Activated CD4-positive, alpha-beta T cell treated with anti-CD3 and anti-CD28 coated beads, Interleukin-2, amount 50 U/mL, for 48 hours (primary cell): ENCODE measurements at places on chromosomes 2 and 18.

DNA sequence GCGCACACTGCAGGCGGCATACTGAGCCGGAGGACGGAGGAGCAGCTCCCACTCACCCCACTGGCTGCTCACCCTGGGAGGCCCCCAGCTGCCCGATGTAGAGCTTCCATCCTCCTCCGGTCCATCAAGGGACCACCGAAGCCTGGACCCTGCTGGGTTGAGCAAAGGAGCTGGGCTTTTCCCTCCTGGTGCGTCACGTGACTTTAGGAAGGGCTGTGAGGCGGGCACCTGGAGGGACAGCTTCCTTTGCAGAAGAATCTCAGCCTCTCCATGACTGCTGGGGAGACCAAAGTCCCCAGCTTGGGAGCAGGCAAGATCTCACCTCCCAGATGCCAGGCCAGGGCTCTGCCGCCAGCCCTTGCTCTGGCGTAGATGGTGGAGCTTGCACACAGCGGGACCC lies 102.7 kb downstream of the TWIST2 start:
- DNase-seq = no peak

GRCh38 chr2:99469394-99469793 lies 20.4 kb downstream of the REV1 start:
- no peak for DNase-seq

DNA sequence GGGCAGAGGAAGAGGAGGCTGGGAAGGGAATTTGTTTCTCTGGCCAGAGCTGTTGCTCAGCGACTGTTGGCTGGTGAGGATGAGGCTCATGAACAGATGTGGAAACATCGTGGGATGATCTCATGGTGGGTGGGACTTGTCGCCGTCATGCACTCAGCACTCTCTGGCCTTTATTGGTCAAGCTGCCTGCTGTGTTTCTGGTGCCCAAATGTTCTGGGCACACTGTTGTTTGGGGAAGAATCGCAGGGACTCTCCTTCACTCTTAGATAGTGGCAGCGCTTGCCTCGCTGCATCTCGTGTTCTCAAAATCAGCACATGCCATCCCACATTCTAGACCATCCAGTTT lies 145.6 kb downstream of the AGAP1 start:
- DNase-seq = no peak

GRCh38 chr2:86175828-86176227 lies 19.4 kb downstream of the IMMT start:
- DNase-seq = no peak

GRCh38 chr2:234595829-234596228 lies 98.9 kb upstream of the ARL4C start:
- DNase-seq = no peak

GRCh38 chr2:34161549-34161948 lies 562.5 kb upstream of the FAM98A start:
- no peak for DNase-seq

- DNase-seq = no peak
Observed at GRCh38 chr2:191065785-191066184, 51.8 kb upstream of the STAT1 start.

DNA sequence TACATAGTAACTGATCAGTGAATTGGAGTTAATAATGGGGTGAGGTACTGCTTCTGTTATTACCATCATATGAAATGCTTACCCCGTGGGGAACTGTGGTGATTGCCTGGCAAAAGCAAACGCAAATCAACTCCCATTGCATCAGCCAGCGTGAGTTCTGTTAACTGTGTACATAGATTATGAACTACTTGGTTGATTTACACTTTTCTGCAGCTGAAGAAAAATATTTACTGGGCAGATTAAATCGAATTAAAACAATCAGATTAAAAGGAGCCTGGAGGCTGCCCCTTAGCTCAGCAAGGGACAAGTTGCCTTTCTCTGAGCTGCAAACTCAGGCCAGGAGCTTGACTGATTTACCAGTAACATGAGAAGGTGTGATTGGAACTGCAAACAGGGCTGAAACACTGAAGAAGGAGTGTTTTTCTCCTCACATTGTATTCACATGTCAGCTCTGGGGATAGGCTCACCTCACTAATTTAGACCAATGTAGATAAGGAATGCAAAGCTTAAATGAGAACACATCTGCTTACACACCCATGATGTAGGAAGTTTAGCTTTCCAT lies 220.1 kb downstream of the OSR1 start:
- no peak for DNase-seq

- DNase-seq = no peak
Observed at GRCh38 chr2:159298967-159299366, 12.5 kb upstream of the WDSUB1 start.

GRCh38 chr2:98478088-98478551 lies 33.5 kb downstream of the INPP4A start:
- DNase-seq = no peak

GRCh38 chr2:71889759-71890684 lies 257.6 kb downstream of the CYP26B1 start:
- no peak for DNase-seq

GRCh38 chr2:154623819-154624218 lies 74.7 kb upstream of the KCNJ3 start:
- DNase-seq = no peak

DNA sequence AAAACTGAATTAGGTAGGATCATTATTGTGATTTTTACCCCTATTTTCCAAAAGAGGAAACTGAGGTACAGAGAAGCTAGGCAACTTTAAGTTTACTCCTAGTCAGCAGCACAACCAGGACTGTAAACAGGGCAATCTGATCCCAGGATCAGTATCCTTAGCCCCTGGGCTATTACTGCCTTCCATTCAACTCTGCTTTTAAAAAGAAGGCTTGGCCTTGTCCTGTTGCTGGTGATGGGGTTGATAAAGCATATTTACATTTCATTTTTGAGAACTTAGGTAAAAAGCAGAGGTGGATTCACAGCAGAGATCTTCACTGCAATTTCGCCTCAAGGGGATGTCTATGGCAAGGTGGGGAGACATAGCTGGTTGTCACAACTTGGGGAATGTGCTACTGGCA lies 148.5 kb downstream of the GALNT14 start:
- DNase-seq = no peak

DNA sequence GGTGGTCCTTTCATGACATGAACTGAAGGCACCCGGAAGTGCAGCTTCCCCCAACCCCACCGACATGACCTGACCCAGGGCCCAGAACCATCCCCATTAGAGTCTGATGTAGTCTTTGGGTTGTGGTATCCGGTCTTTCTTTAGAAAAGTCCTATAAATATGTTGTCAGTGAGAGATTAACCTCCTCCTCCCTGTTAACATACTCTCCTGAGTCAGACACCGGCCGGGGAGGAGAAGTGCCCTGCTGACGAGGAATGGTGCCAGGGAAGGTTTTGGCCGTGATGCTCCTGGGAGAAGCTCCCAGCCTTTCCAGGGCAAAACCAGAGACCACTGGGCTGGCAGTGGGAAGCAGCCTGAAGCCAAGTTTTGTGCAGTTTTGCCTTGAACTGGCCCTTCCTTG lies 109.0 kb downstream of the LAMA3 start:
- no peak for DNase-seq

DNA sequence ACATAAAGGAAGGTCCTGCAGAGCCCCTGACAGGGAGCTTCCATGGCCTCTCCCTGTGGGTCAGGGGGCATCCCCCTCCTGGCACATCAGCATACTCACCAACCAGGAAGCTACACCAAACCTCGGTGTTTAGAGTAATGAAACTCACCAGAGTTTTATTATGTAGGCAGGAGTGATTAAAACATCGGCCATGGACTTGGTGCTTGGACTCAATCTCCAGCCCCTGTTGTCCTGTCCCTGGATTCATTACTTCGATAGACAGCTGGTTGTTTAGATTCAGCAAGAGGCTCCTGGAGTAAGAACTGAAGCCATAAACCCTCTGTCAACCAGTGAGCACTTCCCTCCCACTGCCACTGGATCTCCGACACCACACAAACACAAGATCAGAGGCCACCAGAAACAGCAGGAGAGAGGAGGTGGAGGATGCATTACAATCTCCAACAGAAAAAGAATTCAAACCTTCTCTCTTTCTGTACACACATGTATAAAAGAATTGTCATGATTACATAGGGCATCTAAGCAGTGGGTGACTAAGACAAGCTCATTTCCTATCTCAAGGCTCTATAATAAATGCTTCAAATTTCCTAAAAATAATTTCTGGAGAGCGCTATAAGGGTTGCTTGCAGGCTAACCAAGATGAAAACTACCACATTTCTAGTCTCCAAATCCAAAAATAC lies 27.2 kb downstream of the TBC1D8 start:
- DNase-seq = no peak

DNA sequence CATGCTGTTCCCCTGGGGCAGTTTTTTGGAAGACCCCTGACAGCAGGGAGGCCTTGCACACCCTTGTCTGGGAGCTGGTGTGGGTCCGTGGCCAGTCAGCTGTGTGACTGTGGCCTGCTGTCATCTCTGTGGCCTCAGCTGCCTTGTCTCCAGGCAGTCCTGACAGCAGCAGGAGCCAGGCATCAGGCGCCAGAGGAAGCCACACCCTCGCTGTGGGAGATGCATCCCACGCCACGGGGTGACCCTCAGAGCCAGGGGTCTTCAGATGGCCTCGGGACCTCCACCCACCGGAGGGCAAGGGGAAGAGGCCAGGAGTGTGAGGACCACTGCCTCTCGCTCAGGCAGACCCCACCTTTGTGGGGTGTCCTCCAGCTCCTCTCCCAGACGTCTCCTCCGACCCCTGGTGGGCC lies 5.0 kb downstream of the BOK start:
- no peak for DNase-seq

GRCh38 chr2:22282220-22282619 lies 1102.8 kb upstream of the KLHL29 start:
- no peak for DNase-seq

DNA sequence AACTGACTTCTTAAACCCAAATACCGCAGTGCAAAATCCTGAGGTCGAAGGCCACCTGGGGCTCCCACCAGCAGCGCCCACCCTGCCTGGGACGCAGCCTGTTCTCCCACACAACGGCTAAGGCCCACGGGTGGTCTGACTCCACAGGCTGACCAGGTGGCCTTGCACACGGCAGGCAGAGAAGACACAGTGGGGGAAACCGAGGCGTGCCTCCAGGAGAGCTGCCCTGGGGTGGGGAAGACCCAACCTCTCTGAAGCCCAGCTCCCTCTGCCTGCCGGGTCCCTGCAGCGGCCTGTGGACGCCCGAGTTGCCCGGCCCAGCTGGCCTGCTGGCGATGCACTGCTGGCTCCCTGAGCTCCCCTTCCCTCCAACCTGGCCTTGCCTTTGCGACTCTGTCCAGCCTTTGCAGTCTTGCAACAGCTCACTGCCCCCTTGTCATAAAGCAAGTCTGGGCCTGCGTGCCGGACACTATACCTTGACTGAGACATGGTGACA lies 9.7 kb upstream of the SEMA4C start:
- DNase-seq = no peak

GRCh38 chr2:102669401-102669800 lies 50.0 kb downstream of the SLC9A2 start:
- DNase-seq = no peak

DNA sequence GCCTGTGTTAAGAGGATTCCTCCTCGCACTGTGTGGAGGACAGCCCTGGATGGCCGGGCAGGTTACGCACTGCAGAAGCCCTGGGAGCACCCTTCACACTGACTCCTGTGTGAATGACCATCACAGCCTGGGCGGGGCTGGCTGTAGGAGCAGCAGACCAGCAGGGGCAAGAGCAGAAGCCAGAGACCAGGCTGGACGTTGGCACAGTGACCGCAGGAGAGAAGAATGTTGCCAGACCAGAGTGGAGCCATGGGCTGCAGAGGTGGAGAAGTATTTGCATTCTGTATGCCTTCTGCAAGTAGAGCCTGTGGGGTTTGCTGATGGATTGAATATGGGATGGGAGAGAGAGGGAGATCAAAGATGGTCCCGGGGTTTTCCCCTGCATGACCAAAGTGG lies 23.1 kb downstream of the LRRFIP1 start:
- no peak for DNase-seq

DNA sequence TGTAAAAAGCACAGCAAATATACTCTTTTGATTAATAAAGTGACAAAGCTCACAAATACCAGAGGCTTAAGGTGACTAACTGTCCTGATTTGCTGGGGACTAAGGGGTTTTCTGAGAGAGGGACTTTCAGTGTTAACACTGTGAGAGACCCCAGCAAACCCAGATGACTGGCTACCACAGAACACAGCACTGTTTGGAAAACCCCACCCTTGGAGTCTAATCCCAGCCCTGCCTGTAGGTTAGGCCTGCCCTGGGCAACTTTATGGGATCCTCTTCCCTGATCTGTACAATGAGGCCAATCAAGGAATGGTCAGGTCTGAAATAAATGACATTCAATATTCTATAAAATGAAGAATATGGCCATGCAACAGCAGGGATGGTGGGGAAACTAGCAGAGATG lies 30.5 kb upstream of the CTAGE1 start:
- DNase-seq = no peak

GRCh38 chr2:69721022-69721421 lies 20.9 kb upstream of the ANXA4 start:
- DNase-seq = no peak

- no peak for DNase-seq
Observed at GRCh38 chr2:117378653-117379052, 435.8 kb upstream of the DDX18 start.

DNA sequence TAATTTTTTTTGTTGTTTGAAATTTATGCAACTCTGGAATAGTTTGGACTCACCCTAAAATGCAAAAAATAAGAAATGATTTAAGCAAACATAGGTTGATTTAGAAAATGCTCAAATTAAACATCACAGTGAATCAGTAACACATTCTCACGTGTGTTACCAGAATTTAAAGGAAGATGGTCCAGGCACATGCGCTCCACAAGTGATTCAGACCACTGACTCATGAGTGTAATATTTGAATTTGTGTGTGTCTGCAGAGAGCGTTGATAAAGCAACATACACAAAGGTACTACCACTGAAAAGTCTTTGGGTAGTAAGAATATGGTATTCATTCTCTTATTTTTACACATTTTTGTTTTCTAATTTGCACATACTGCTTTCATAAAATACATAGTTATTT lies 7.9 kb downstream of the SS18 start:
- no peak for DNase-seq

DNA sequence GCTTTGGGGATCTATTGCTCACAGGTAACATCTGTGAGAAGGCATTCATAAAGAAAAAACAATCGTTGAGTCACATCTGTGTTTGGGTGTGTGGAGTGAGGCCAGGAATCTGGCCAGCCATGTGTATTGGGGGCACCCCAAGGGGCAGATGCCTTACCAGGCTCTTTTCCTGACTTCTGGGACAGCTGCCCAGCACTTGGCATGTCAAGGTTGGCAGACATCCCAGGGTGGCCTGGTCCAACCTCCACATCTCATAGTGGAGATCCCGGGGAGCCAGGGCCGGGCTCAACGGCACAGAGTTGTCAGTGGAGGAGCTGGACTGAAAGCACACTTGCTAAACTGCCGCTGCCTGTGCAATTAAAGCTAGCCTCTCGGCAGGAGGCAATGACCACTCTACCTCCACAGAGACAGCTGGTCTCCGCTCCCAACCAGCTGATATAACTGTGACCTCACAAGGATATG lies 75.3 kb upstream of the MGAT4A start:
- DNase-seq = no peak

GRCh38 chr2:172465417-172466334 lies 38.3 kb downstream of the ITGA6 start:
- DNase-seq = peak; percentile 78

GRCh38 chr2:120546048-120546864 lies 189.4 kb upstream of the GLI2 start:
- DNase-seq = no peak

- no peak for DNase-seq
Observed at GRCh38 chr2:120986898-120987650, 251.4 kb downstream of the GLI2 start.

- DNase-seq = no peak
Observed at GRCh38 chr2:130791617-130791939, 36.2 kb downstream of the AMER3 start.
